ENCODE measurements at places on chromosomes 13 and 19.

GRCh38 chr19:18843960-18844359 lies 12.2 kb downstream of the UPF1 start:
- no peak for DNase-seq

GRCh38 chr19:31671411-31672035 lies 322.3 kb upstream of the TSHZ3 start:
- DNase-seq: no peak

- DNase-seq: no peak
Observed at GRCh38 chr13:25095851-25096453, at the start of gene PABPC3. TSS of gene PABPC3 (plus strand) at chr13:25096136. CDS start at chr13:25096199, 63 bp downstream.

GRCh38 chr13:111875915-111876314 lies 191.0 kb upstream of the SOX1 start:
- DNase-seq: no peak

- no peak for DNase-seq
Observed at GRCh38 chr13:46343279-46343994, 43.6 kb downstream of the RUBCNL start.

DNA sequence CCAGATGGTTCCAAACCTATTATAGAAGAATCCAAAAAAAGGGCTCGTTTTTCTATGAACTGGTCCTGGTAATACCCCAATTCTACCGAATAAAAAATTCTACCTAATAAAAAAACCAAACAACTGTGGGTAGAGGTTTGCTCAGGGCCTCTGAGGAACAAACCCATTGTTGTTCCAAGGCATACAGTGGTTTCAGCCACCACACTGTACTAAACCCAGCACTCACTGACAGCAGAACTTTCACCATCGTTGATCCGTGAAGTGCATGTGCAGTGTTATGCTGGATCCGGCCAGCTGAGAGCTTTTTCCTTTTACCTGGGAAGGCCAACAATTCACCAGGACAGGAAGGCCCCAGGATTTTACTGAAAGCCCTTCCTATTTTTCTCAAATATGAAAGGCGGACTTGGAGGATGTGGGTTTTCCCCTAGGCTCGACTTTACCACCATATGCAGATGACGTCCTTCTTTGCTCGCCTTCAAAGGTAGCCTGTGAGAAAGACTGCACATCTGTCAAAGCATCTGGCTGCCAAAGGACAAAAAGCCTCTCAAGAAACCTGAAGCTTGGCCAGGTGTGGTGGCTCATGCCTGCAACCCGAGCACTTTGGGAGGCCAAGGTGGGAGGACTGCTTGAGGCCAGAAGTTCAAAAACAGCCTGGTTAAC lies 7.2 kb upstream of the PABPC3 start:
- DNase-seq: no peak

Measured in fibroblast of lung (primary cell).